ENCODE measurements at places on chromosomes 16 and 17.

GRCh38 chr17:4807605-4808377 is 839 bp downstream of the PLD2 start:
- DNase-seq: no peak

- DNase-seq: no peak
Measured at GRCh38 chr17:14203388-14203787, 33.3 kb downstream of the CDRT15 start.

DNA sequence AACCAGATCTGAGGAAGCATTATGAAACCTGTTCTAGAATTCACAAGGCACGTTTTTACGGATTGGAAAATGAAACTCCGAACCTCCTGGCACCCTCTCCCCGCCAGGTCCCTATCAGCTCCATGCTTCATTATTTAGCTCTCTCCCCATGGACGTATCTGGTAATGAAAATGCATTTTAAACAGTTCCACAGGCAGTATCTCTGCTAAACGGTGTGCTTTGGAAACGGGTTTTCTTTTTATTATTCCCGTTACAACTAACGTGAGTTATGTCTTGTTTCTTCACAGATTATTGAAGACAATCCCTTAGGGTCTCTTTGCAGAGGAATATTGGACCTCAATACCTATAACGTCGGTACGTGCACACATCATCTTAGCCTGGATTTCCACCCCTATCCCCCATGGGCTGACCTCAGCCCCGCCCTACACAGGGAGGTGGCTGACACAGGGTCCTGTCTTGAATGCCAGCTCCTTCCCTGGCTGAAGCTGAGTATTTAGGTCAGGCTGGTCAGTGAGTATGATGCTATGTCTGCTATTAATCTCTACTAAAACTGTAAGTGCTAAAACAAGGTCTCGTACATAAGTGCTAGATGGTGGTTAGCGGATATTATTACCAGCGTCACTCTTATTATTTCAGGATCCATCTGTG is 82.9 kb downstream of the SDR42E1 start:
- no peak for DNase-seq

DNA sequence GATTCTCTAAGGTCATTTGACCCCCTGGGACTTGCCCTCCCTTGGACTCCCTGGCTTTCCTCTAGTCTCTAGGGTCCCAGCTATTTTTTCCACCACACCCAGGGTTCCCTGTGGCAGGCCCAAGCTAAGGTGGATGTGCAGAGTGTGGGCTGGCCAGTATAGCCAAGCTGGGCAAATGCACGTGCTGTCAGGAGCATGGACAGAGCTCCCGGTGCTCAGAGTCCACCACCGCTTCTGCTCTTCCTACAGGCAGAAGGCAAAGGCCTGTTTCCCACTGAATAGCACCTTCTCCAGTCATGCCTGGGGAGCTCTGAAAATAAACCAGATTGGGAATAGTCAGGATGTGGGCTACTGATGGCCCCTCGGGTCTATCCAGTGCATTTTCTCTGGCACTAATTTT is 53.3 kb downstream of the GNAO1 start:
- no peak for DNase-seq

GRCh38 chr17:71460943-71461342 is 659.9 kb upstream of the SOX9 start:
- DNase-seq: peak; percentile 49

- no peak for DNase-seq
Measured at GRCh38 chr17:70205401-70205800, 36.1 kb downstream of the KCNJ2 start.

DNA sequence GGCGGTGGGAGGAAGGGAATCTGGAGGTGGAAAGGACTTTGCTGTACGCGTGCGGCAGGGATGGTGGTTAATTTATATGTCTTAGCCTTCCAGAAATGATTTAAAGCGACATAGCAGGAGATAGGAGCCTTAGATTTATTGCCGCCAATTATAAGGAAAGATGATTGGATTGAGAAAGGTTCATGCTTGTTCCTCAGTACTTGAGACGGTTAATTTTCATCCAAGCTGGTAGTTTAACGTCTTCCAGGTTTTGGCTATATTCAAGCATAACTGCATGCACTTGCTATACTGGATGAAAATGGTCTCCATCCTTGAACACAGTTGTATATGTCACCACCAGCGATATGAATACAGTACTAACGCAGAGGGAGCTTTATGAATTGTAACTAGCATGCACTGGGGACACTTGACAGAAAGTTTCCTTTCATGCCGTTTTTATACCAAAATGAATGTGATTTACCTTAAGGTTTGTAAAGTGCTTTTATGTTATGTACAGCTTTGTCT is 610 bp upstream of the PEX12 start:
- no peak for DNase-seq

- no peak for DNase-seq
Measured at GRCh38 chr16:17538927-17539326, 68.2 kb upstream of the XYLT1 start.

- DNase-seq: no peak
Measured at GRCh38 chr17:68257934-68258333, 10.1 kb downstream of the AMZ2 start.

DNA sequence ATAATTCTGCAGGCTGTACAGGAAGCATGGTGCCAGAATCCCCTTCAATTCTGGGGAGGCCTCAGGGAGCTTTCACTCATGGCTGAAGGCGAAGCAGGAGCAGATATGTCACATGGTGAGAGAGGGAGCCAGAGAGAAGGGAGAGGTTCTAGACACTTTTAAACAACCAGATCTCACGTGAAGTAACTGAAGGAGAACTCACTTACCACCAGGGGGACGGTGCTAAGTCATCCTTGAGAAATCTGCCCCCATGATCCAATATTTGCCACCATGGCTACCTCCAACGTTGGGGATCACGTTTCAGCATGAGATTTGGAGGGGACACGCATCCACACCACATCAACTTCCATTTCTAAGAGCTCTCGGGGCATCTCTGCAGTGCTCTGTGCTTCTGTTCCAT is 37.4 kb upstream of the GNA13 start:
- DNase-seq: no peak
